ENCODE measurements at places on chromosomes 1 and 21. TPM values are rescaled to one million over a fixed set of nuclear protein-coding genes. Genes with fewer than 3 reads are reported as not detected.
A peak's percentile ranks its signal among the peaks of the same experiment; 100 is the strongest.

DNA sequence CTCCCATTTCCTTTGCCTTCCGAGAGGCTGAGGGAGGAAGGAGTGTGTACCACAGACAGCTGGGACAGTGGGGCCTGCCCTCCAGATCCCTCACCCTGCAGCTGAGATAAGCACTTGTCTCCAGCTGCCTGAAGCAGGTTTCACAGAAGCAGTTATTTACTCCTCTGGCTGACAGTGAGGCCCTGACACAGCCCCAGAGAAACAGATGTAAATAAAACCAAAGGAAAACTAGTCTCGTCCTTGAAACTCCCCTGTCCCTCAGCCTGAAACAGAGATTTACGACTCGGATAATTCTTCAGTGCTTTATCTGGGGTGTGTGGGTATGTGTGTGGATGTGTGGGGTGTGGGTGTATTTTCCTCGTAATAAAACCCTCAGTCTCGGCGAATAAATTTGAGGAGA, 181.1 kb downstream of the IGSF21 start:
- DNase-seq: no peak

DNA sequence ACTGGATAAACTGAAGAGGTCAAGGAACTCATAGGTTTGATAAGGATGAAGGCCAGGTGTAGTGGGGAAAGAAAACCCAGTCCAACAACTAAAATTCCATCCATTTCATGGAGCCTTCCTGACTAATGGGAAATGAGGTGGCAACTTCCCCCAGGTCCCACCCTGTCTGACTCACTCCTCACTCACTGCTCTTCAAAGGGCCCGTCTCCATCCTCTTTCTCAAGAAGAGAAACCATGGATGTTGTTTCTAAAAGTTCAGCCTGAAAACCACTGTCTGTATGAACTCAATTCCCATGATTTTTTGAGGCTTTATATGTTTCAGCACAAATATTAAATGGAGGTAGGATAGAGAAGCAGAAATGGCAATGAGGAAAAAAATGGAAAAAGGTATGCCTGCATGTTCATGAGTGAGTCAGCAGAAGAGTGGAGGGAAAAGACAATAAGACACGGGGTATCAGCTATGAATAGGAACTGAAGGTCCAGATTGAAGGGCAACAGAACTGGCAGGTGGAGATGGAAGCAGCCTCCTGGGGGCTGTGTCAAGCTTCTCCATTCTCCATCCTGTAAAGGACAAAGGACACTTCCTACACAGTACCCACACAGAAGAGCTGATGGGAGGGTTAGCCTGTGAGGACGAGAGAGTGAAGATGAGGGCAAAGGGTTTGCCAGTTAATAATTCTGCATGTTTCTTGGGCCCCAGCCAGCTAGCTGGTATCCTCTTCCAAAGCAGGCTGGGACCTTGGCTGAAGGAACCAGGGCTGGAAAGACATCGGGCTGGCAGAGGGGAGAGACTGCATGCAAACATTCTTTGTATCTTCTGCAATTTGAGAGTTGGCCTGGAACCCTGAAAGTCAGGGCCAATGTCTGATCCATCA, 5.5 kb upstream of the ELOVL1 start:
- DNase-seq: no peak

- DNase-seq: no peak
Observed at GRCh38 chr21:38240129-38240528, 16.7 kb upstream of the KCNJ15 start.

- peak; percentile 9 for DNase-seq
Observed at GRCh38 chr1:17922833-17923232, 167.7 kb downstream of the ACTL8 start.

- no peak for DNase-seq
Observed at GRCh38 chr1:224223819-224224714, 41.0 kb downstream of the DEGS1 start.

DNA sequence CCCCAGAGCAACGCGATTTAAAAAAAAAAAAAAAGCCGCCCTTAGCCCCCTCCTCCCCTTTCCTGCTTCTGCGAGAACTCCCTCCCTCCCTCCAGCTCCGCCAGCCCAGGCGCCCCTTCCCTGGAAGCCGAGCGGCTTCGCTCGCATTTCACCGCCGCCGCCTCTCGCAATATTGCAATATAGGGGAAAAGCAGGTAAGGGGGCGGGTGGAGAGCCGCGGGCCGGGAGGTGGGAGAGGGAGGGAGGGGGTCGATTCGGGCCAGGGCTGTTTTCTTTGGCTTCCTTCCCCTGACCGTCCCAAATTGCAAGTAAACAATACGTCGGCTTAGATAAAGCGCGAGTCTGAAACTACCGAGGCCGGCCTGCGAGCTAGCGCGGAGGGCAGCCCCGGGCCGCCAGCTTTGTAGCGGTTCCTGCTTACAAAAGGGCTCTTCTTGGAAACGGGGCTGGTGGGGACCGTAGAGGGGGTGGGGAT, 408 bp downstream of the LMO4 start:
- peak; percentile 72 for DNase-seq

DNA sequence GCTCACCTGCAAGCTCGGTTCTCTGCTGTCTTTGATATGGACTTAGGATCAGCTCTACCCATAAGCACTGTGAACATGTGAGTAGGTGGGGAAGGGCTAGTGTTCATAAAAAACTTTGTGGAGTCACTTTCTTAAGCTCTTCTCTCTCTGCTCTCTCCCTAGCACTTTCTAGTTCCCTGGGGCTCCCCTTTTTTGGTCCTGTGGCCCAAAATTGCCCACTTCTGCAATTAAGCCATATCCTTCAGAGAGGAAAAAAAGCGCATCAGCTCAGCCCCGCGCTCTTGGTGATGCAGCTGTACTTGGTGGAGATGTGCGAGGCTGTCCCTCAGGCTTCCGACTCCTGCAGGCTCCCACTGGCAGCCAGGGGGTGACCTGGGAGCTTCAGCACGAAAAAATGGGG, 23.4 kb downstream of the CCSAP start:
- DNase-seq: no peak

- no peak for DNase-seq
Observed at GRCh38 chr1:156627313-156627880, 8.2 kb downstream of the HAPLN2 start.

GRCh38 chr1:19360016-19360415, 47.9 kb downstream of the SLC66A1 start:
- DNase-seq: no peak

DNA sequence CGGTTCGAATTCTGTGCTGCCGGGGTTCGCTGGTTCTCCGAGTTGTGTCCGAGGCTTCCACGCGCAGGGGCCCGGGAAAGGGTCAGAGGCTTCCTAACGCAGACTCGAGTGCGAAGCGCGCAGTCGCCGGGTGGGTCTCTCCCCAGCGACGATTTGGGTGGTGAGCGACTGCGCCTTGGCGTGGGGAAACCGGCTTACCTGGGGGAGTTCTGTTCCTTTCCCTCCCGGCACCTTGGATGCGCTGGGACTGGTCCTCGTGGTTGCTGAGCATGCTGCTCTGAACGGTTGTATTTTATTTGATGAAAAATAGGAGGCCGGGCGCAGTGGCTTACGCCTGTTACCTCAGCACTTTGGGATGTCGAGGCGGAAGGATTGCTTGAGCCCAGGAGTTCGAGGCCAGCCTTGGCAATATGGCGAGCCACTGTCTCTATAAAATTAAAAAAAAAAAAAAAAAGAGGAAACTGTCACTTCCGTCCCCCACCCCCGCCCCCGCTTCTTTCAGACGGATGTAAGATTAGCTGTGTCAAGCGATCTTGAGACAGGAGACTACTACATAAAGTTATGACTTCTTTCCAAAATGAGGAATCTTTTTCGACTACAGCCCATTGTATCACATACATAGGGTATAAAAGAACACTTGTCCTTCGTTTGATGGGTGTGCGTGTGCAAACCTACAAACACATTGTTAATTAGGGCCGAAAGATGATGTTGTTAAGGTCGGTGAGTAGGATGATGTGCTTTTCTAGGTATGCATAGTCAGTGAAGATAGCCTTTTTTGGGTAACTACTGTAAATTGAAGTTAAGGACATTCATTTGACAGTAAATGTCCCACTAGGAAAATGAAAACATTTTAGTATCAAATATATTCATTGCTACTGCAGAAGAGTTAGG, at the start of gene CCDC18:
CCDC18 (plus strand) TSS at position 2 of the 891 bp plus-strand sequence. CDS start 2,638 bp downstream, outside the sequence.
- DNase-seq: no peak

- no peak for DNase-seq
Observed at GRCh38 chr1:245370175-245370825, 215.5 kb downstream of the KIF26B start.

- no peak for DNase-seq
Observed at GRCh38 chr1:66143651-66144050, 351.0 kb downstream of the PDE4B start.

GRCh38 chr1:184033711-184034167, 3.8 kb downstream of the COLGALT2 start:
- DNase-seq: no peak

DNA sequence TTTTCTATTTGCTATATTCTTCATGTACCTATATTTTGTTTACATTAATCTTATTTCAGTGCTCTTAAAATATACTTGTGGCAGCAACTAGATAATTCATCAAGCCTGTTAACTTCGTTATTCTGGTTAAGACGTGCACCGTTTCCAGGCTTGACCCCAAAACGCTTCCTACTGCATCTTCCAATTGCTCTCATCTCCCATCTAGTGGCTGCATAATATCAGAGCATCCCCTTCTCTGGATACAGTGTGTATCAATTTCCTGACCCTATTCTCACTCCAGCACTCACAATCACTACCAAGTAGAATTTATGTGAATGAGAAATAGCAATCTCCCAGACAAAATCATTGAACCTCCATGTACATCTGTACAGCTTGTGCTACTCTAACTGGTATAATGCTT, 1280.3 kb upstream of the B3GALT2 start:
- DNase-seq: no peak

- DNase-seq: no peak
Observed at GRCh38 chr1:76763738-76764137, 103.5 kb upstream of the ST6GALNAC5 start.

DNA sequence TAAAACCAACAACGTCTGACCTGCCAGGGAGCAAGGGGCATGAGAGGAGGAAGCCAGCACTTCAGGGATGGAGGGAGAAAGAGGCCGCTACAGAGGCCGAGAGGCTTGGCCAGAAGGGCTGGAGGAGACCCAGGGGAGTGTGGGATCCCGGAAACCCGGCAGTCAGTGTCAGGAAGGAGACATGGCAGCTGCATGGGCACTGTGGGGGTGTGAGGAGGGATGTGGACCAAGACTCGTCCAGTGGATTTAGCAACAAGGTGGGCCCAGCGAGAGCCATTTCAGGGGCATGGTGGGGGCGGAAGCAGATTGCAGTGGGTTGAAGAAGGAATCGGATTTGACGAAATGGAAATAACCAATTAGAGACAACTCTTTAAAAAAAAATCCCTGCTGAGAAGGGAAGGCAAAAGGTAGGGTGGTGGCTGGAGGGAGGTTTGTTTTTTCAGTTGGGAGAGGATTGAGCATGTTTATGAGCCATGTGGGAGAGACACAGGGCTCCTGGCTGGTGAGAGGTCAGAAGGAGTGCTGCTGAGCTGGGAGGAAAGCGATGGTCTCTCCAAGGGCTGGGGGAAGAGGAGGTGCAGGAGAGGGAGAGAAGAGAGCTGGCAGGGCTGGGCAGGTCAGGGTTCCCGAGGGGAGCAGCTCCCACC, 4.4 kb downstream of the B4GALT2 start:
- no peak for DNase-seq

DNA sequence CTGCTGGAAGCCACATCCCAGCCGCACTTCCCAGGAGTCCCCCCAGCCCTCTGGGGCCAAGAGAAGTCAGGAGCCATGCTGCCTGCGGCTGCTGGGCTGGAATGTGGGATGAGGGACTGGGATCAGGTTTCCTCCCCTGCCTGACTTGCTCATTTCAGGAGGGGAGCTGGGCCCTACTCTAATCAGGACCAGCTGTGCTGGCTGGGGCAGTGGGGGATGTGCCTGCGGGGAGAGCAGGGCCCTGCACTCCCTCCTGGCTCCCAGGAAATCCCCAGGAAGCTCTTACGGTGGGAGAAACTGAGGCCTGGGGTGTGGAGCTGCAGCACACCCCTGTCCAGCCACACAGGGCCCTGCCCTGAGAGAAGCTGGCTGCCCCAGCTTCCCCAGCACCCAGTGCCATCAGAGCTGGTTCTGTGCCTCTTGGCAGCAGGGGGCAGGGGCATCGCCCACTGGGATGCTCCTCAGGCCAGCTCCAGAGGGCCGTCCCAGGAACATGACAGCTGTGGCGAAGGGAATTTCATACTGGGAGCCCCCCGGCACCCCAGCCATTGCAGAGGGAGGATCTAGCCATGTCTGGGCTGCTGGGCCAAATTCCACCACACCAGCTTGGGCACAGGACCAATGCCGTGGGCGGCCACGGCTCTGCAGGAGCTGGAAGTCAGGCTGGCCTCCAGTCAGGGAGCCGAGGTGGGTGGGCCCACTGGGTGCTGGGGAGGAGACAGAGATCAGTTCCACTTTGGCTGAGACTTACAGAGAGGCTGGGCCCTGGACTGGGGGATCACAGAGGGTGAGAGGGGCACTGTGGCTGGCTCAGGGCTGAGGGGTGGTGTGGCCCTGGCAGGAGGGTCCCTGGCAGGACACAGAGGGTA, 21.3 kb upstream of the PRSS38 start:
- no peak for DNase-seq

- no peak for DNase-seq
Observed at GRCh38 chr21:41929248-41929647, 24.6 kb downstream of the C2CD2 start.

DNA sequence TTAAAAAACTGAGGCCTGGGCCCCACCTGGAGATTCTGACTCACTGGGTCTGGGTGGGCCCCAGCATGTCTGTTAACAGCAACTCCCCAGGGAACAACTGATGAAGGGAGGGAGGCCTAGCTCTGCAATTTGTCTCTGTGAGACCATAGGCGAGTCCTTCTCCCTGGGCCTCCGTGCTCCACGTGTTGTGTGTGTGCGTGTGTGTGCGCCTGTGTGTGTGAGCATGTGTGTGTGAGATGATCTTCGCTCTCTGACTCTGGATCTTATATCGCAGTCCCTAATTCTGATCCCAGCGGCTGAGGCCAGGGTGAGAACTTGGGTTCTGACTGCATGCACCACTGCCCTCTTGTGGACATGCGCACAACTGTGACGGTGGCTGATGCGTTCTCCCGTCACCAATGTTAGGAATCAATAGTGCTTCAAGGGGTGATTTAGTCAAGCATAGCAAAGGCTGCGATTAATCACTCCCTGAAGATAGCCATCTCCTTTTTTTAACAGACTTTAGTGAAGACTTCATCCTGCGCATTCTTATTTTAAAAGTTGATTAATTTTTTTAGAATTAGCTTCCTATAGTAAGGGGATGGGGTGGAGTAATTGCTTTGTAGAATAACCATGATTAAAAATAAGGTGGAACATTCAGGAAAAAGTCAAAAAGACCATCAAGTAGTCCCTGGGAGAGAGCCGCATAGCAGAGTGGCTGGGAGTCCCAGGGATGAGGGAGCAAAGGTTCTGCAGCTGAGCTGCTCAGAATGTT, 62.4 kb upstream of the USP24 start:
- DNase-seq: peak; percentile 65

Gene SVBP
- 39.1 TPM for polyA plus RNA-seq

Gene TLCD4
- 4.9 TPM for polyA plus RNA-seq

Gene SLC26A9
- polyA plus RNA-seq: 0.03 TPM

Gene HIVEP3
- polyA plus RNA-seq: 2.6 TPM

Gene MTARC1
- 35.7 TPM for polyA plus RNA-seq

Gene SPRR2G
- not detected for polyA plus RNA-seq

Gene HAPLN2
- 0.16 TPM for polyA plus RNA-seq

Gene C1orf105
- 2.4 TPM for polyA plus RNA-seq

Gene RSPO1
- polyA plus RNA-seq: 2.2 TPM
